Esophagus squamous epithelium (tissue), 5 donors: ENCODE measurements at places on chromosomes 5 and 9.

DNA sequence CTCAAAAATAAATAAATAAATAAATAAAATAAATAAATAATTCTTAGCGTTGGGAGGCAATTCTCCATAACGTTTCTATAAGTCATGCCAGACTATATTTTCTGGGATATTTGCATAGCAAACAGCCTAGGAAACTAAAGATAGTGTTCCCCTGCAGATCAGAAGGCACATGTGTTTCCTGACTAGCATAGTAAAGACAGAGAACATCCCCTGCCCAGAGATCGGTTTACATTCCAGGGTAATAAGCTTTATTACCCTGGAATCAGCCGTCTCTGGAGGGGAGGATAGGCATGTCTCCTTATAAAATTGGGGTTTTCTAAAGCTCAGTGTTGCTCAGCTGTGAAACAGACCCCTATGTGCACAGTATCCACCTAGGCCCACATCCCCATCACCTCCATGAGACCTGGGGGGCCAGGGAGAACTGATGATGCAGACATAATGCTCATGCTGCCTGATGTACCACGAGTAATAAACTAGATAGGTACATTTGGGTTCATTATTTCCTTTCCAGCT, 36.9 kb upstream of the IFNK start:
- DNase-seq = no peak

DNA sequence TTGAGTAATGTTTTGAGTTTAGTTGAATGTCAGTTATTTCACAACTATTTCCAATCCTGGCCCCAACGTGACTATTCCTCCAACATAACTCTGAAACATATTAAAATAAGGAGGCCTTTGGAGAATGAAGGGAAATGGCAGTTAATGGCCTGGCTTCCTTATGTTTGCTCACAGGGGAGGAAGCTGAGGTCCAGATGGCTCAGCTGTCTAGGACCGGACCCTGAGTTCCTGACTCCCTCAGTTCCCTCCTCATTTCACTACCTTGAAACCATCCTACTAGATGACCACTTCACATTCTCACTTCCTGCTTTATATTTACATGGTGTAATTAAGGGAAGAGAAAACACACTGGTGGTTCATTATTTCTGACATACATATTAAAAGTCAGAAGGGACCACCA, 6.6 kb downstream of the OTULINL start:
- DNase-seq = no peak

DNA sequence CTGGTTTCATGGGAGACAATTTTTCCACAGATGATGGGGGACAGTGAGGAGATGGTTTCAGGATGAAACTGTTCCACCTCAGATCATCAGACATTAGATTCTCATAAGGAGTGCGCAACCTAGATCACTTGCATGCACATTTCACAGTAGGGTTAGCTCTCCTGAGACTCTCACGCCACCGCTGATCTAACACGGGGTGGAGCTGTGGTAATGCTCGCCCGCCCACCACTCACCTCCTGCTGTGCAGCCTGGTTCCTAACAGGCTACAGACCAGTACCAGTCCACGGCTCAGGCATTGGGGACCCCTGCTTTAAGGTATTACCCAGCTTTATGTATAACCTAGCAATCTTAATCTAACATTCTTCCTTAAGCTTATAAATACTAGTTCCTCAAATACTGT, 35.6 kb downstream of the TTC39B start:
- DNase-seq = no peak

- no peak for DNase-seq
Measured at GRCh38 chr5:32833127-32833526, 122.0 kb downstream of the NPR3 start.
